ENCODE measurements at places on chromosomes 2 and 18.

GRCh38 chr18:57149531-57149930 is 2.6 kb downstream of the BOD1L2 start:
- DNase-seq = no peak

DNA sequence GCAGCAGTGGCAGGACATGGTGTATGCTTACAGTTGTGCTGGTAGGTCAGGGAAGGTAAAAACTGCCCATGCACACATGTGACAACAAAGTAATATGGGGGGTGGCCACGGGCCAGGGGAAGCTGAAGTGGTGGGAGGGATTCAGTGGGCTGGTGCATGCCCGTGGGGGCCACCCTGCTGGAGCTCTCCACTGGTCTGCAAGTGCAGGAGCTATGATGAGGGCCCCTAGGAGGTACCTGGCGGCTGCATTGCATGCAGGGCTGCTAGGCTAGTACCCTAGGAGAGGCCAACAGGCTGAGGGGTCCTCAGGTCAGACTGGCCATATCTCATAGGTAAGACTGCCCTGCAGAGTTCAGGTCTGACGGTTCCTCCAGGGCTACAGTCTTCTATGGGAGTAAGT is 265.9 kb downstream of the NUP35 start:
- DNase-seq = no peak

DNA sequence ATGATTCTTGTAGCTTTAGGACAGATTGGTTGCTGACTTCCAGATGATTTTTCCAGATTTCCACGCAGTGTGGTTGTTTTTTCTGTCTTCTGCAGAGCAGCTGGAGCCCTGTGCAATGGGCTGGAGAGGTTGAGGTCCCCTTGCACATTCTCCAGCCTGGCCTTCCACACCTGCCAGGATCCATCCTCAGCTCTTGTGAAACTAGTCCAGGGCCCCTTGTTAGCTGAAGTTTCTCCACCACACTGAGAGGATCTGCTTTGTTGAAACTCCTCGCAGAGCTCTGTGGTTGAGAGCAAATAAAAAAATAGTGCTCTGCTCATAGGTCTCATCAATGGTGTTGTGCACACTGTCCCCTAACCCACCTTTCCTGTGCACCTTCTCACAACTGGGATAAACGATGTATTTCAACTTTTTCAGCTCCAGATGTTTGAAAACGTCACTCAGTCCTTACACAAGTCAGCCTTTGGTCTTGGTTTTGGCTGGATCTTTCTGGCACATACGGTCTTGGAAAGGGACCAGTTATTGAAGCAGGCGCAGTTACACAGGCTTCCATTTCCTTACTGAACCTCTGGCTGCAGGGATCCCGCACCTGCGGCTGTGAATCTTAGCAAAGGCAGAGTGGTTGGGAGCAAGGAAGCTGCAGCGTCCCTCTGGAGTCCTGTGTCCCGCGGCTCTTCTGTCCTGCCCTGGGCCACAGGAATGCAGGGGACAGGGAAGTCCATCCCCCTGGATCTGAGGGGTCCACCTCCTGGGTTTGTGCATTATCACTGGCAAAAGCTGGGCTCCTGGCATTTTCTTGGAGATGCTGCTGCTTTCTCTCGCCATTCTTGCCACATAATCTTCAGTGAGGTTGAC is 272.0 kb upstream of the DSEL start:
- no peak for DNase-seq

GRCh38 chr2:20590704-20591515 is 60.0 kb downstream of the HS1BP3 start:
- DNase-seq = no peak

- no peak for DNase-seq
Observed at GRCh38 chr18:29188760-29189159, 1011.8 kb upstream of the CDH2 start.

DNA sequence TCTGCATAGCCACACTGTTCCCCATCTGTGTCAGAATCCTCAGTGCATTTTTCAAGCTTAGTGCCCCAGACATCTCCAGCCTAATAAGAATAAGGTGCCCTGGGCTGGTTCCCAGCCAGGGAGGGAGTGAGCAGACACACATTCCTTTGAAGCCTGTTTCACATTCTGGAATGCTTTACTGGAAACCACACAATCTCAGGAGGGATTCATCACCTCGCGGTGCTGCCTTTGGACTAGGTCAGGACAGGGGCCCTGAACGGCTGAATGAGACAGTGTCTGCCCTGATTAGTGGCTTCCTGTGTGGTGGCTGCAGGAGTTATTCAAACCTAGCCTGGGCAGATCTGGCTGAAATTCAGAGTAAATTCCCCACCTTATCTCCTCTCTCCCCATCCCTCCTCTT is 108.0 kb upstream of the LDAH start:
- no peak for DNase-seq

DNA sequence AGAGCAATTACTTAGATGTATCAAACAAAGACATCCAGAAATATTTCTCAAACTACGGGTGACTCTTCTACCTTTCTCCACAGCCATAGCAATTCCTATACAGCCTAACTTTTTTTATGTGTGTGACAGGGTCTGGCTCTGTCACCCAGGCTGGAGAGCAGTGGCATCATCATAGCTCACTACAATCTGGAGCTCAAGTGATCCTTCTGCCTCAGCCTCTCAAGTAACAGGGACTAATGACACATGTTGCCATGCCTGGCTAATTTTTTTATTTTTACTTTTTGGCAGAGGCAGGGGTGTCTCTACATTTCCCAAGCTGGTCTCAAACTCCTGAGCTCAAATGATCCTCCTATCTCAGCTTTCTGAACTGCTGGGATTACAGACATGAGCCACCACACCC is 328.9 kb upstream of the NT5C1B start:
- DNase-seq = no peak

DNA sequence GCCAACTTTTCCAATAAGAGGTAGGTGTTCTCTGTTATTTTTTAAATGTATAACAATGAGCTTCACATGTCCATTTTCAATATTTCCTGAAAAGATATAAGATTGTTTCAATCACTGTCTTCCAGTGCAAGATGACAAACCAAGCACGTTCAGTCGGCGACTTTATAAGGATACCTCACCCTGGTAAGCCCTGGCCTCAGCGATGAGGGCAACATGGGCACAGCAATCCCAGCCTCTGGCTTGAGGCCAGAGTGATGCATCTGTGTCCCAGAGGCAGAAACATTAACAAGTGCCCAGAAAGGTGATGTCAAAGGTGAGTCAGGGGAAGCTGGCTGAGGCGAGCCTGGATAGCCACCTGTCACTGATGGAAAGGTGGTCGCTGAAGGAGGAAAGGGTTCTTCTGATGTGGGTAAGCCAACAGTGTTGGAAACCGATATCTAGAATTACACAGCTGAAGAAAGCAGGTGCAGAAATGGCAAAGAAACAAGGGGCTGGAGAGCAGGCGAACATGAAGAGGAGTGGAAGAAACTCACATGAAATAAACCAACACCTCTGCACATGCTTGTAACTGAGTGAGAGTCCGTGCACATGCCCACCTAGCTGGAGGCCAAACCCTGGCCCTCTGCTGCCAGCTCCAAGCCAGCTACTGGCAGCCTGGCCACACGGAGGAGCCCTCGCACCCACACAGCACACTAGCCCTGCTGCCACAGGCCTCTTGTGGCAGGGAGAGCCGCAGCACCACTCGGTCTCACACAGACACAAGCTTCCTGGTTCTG is 65.5 kb downstream of the FBXO15 start:
- DNase-seq = peak; percentile 45

DNA sequence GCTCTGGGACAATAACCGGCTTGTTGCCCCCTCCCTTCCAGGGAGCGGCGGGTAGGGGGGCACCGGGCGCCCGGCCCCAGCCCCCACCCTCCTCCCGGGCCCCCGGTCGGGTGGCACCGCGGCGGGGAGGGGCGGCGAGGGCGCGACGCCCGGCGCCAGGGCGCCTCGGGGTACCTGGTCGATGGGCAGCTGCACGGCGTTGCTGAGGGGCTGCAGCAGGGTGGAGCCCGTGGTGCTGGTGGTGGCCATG is 193 bp downstream of the MBOAT2 start:
- no peak for DNase-seq

- no peak for DNase-seq
Observed at GRCh38 chr2:24456599-24457556, 34.2 kb upstream of the NCOA1 start.

DNA sequence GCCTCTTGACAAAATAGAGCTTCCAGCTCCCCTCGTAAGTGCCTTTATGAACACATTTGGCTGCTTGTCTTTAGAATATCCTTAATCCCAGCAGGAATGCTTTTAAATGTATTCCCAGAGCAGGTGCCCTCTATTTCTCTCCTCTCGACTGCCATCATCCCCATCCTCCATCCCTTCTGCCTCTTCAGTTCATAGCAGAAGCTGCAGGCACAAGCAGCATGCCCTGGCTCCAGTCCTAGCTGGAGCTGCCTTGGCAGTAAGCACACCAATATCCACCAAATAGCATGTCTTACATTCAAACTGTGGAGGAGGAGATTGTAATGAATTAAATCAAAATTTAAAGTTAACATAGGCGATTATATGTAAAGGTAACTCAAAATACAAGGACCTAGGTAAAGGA is 891.3 kb upstream of the SLC39A10 start:
- no peak for DNase-seq

GRCh38 chr2:120346667-120347358 is 877 bp downstream of the INHBB start:
- DNase-seq = peak; percentile 9

DNA sequence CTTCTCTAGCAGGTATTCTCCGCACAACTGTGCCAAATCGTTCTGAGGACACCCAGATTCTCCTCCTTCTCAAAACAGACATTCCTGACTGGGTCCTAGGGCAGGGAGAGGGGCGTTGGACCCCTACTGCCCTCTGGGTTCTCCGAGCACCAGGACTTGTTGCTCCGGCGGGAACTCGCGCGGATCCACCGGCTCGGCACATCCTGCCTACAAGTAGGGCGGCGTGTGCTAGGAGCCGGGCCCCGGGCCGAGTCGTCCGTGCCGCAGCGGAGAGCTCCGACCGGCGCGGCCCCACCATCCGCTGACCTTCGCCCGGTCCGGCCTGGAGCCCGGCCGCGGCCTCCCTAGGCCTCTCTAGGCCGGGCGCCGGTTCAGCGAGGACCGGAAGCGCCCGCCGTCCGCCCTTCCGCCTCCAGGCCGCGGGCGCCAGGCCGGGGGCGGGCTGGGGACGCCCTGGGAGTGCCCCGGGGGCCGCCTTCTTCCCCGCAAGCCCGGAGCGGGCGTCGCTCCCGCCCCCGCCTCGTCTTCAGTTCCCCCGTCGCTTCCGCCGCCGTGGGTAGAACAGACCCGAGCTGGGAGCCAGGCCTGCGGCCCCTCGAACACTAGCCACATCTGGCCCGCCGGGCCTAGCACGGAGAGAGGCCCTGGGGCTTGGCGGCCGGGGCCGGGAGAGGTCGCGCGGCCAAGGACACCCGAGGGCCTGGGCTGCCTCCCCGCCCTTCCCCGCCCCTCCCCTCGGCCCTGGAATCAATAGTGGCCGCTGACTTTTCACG is 7.6 kb upstream of the ONECUT2 start:
- no peak for DNase-seq

GRCh38 chr2:189599245-189599644 is 18.7 kb upstream of the SLC40A1 start:
- no peak for DNase-seq

DNA sequence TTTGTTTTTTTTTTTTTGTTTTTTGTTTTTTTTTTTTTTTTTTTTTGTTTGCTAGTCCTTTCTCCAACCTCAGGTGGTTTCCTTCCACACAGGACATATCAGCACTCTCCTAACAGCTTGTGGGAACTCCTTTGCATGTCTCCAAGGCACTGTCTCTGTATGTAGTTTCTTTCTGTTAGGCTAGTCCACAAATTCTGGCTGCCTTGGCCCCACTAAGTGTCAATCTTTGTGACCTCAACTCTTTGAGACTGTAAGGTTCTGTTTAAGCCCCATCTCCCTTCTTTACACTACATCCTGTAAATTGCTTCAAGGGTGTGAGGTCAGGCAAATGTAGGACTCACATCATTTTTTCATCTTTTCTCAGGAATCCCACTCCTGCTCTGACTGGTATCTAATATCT is 85.1 kb downstream of the NCOA1 start:
- DNase-seq = no peak

DNA sequence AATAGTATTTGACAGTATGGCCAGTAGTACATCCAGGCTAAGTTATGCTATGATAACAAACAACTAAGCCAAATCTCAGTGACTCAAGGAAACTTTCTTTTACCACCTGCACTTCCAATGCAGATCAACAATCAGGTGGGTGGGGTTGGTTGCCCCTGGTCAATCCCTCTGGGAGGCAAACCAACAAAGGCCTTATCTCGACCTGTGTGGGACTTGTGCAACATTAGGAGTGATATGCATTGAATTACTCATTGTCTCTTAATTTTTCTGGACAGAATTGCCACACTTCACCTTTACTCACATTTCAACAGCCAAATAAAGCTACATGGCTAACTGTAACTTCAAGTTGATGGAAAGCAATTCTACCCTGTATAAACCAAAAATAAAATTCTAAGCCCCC is 1049.3 kb upstream of the CDH2 start:
- no peak for DNase-seq

- DNase-seq = no peak
Observed at GRCh38 chr2:149004836-149005235, 33.7 kb upstream of the LYPD6B start.

GRCh38 chr18:49238433-49239042 is 221.9 kb downstream of the DYM start:
- no peak for DNase-seq

- DNase-seq = no peak
Observed at GRCh38 chr2:240963065-240963867, 35.2 kb upstream of the SNED1 start.

- no peak for DNase-seq
Observed at GRCh38 chr2:181462033-181462432, 4.8 kb downstream of the ITGA4 start.

All from stimulated activated CD4-positive, alpha-beta T cell treated with anti-CD3 and anti-CD28 coated beads, TNF-alpha, amount 100 ng/mL, for 24 hours (primary cell).